ENCODE measurements at places on chromosomes 1 and 21.

DNA sequence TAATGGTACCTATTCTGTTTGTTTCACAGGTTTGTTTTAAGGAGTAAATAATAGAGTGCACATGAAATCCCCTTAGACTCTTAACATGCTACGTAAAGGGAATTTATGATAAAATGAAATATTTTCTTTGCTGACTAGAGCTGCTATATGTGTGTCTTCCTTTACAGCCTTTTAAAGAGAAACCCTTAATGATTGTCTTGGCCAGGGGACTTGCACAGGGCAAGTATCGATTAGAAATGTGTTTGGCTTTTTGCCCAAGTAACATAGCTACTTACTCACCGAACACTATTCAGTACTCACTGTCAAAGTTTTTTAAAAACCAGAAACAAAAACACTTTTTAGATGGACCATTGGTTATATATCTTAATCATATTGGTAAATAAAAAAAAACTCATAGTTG, 71.3 kb upstream of the KIAA1614 start:
- DNase-seq: no peak

DNA sequence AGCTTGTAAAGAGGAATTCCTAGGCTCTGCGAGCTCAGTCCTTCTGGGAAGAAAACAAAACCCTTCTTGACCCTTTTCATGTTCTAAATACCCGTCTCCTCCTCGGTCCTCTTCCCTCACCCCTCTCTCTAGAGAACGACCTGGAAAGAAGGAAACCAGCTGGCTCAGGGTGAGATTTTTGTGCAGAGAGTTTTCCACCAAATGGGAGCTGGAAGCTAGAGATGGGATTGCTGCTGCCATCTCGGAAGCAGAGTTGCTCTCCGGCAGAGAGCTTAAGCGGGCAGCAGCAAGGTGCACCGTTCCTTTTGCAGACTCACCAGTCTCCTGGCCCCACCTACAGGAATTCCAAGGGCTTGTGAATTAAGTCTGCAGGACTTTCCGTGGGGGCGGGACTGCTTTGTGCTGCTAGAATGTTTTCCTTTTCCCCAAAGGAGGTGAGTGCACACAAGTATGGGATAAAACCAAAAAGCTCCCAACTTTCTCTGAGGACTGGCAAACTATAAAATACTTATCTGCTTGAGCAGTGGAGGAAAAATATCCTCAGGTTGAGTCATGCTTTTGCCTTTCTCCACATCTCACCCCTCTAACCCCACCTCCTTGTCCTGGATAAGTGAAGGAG, 29.1 kb upstream of the KIAA0040 start:
- no peak for DNase-seq

- no peak for DNase-seq
Observed at GRCh38 chr1:245871915-245872314, 635.2 kb downstream of the SMYD3 start.

DNA sequence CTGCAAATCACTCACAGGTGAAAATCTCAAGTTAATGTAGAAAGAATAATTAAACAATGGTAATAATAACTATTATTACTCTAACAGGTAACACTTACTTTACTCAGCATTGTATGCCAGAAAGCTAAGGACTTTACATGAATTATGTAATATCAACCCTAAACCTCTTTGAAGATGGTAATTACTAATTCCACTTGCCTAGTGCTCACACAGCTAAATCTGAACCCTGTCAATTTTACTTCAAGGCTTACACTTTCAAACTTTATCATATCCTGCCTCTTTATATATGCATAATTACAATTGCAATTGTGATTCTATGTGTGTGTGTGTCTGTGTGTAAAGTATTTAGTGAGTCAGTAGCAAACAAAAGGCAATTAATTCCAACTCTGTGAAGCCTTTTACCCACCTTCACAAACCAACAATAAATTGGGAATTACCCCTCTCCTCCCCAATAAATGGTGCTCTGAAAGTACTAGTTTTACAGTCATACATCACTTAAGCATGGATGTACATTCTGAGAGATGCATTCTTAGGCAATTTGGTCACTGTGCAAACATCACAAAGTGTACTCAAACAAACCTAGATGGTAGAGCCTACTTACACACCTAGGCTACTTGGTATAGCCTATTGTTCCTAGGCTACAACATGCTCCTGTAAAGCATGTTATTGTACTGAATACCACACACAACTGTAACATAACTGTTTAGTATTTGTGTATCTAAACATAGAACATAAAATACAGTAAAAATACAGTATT, 5.9 kb downstream of the ZNF644 start:
- no peak for DNase-seq

GRCh38 chr1:26336477-26337205, 17.3 kb downstream of the CRYBG2 start:
- peak; percentile 65 for DNase-seq

DNA sequence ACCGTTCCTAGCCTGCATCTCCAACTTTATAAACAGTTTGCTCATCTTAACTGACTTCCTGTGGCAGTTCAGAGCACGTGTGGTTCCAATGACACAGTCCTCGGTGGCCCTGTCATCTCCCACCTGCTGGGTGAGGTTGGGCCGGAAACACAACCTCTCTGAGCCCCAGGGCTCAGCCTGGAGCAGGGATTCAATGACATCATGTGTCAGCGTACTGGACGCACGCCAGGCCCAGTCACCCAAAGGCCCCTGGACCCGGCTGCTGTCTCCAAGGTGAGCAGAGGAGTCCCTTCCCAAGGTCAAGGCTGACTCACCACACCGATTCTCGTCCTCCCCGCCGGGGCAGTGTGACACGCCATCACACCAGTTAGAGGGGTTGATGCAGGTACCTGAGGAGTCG, 19.9 kb downstream of the TMPRSS2 start:
- no peak for DNase-seq

- no peak for DNase-seq
Observed at GRCh38 chr1:48492392-48492791, 20.4 kb upstream of the SPATA6 start.

- DNase-seq: peak; percentile 16
Observed at GRCh38 chr21:37916310-37917051, at the start of gene KCNJ6. Gene KCNJ6 (minus strand): TSS chr21:37916457. CDS start chr21:37840682, 75,775 bp downstream.

- DNase-seq: no peak
Observed at GRCh38 chr1:204858363-204858821, 12.3 kb upstream of the NFASC start.

GRCh38 chr1:193432979-193433587, 246.7 kb upstream of the B3GALT2 start:
- DNase-seq: no peak

GRCh38 chr21:26850116-26850643, 5.0 kb upstream of the ADAMTS1 start:
- peak; percentile 58 for DNase-seq

DNA sequence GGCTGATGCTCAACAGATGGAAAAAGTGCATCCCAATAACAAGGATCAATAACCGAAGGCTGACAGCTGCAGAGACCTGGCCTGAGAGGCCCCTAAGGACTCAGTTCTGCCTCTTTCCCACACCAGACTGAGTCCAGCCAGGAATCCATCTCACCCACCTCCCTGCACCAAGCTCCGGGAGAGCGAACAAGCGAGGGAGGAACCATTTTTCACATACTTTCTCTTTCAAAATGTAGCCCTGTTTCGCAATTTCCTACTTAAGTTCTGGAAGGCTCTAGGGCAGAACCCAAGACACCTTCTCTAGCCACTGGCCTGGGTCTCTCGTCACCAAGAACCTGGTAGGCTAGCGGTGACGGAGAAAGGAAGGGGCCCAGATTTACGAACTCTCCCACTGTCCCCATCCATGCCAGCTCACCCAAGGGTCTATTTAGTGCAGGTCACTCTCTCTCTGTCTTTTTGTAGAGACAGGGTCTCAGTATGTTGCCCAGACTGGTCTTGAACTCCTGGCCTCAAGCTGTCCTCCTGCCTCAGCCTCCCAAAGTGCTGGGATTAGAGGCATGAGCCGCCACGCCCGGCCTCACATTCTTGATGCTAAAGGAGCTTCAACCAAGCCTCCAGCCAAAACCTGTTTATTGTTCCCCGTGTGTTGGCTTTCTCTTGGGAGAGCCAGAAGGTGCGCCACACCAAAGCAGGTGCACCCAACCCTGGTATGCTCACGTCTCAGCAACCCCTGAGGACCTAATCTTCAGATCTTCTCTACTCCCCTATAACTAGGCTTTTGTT, 10.9 kb upstream of the GNL2 start:
- DNase-seq: no peak

DNA sequence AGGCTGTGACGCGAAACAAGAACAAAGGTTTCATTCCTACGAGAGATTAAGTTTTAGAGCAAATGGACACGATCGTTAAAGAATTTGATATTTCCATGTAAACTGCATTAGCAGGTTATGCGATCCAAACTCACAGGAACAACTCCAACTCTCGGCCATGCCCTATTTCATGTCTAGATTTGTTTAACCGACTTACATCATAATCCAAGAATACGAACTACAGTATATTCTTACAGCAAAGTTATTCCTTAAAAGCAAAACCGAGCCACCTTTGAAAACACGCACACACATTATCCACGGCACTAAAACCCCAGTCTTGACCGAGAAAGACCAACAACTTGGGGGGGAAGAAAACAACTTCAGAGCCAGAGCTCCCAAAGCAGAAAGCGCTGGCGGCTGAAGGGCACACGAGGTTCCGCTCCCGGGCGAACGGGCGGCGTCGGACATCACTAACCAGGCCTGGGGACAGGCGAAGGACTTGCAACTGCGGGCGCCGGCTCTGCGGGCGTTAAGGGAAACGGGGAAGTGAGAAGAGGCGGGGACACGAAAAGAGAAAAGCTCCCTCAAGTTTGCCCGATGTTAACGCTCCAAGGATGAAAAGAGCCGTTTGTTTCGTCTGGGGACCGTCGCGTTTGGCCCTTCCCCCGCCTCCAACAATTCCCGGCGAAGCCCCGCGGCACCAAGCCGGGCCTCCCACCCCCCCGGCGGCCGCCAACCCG, 690 bp downstream of the B3GALNT2 start:
- DNase-seq: peak; percentile 58

DNA sequence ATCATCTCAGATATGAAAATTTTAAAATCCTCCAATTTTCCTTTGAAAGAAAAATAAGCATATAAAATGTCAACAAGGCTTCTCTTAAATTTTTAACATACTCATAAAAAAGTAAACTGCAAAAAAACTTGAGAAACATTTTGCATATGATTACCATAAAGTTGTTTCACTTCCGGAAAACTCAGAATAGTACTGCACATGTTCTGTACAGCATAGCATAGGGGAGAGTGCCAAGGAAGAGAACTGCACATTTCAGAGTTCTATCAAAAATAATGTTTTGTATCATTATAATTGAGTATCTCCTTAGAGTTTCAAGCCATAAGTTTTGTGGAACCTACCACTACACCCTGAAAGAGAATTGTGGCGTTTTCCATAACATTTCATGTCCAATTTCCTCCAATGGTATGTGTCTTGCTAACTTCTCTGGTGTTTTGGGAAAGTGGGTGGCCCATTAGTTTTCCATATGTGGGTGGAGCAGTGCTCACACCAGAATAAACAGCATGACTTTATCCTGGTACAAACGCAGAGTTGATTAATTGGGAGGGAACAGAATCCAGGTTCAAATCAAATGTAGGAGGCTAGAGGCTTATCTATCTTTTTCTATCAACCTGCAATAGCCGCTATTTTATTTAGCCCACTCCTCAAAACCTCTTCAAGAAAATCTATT, 430.9 kb downstream of the LMO4 start:
- no peak for DNase-seq

- no peak for DNase-seq
Observed at GRCh38 chr1:214369364-214369763, 88.4 kb downstream of the SMYD2 start.

DNA sequence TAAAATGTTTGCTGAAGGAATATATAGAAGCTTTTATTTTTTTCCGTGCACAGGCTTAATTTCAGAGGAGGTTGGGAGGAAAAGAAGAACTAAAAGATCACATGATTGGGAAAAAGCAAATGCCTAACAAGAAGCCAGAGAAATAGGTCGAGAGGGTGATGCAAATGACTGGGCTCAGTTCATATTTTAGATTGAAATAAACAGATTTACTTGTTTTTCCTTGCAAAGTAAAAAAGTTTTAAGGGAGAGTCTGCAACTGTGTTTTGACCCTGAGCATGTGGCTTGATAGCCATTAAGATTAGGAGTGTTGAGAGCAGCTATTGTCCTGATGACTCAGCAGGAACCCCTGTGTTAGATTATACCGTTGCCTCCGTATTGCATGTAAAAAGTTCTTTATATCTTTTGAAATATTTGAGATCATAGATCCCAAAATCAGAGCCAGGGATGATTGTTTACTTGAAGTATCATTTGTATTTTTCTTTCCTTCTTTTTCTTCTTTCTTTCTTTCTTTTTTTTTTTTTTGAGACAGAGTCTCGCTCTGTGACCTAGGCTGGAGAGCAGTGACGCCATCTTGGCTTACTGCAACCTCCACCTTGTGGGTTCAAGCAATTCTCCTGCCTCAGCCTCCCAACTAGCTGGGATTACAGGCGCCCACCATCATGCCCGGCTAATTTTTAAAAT, 20.2 kb downstream of the CLIC4 start:
- peak; percentile 79 for DNase-seq

- no peak for DNase-seq
Observed at GRCh38 chr1:154614247-154614646, 6.3 kb upstream of the ADAR start.

GRCh38 chr21:45001134-45002095, 61.6 kb downstream of the SLX9 start:
- DNase-seq: no peak

- no peak for DNase-seq
Observed at GRCh38 chr1:233355841-233356704, 28.5 kb downstream of the MAP3K21 start.

- DNase-seq: no peak
Observed at GRCh38 chr1:2791027-2791760, 10.3 kb downstream of the TTC34 start.

- no peak for DNase-seq
Observed at GRCh38 chr1:65846866-65847265, 54.2 kb downstream of the PDE4B start.

DNA sequence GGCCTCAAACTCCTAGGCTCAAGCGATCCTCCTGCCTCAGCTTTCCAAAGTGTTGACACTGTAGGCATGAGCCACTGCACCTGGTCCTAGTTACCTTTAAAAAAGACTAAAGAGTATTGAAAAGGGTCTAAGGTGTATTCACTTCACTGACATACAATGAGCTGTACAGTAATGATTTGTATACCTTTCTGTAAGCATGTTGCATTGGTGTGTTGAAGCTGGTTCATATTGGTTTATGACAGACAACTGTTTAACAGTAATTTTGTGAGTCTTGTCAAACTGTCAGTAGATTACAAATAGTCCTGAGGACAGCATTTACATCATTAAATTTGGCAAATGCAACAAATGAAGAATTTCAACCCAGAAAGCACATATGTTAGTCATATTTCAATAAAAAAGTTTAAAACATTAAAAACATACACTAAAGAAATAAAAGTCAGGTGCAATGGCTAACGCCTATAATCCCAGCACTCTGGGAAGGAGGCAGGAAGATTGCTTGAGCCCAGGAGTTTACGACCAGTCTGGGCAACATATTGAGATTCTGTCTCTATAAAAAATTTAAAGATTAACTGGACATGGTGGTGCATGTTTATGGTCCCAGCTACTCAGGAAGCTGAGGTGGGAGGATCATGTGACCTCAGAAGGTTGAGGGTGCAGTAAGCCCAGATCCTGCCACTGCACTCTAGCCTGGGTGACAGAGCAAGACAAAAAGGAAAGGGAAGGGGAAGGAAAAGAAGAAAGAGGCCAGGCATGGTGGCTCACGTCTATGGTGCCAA, 88.3 kb upstream of the HP1BP3 start:
- DNase-seq: no peak

GRCh38 chr1:217431395-217431794, 199.5 kb downstream of the GPATCH2 start:
- no peak for DNase-seq

GRCh38 chr21:36803816-36804439, 105.0 kb downstream of the SIM2 start:
- no peak for DNase-seq
